ENCODE measurements at places on chromosomes 7 and 10.

DNA sequence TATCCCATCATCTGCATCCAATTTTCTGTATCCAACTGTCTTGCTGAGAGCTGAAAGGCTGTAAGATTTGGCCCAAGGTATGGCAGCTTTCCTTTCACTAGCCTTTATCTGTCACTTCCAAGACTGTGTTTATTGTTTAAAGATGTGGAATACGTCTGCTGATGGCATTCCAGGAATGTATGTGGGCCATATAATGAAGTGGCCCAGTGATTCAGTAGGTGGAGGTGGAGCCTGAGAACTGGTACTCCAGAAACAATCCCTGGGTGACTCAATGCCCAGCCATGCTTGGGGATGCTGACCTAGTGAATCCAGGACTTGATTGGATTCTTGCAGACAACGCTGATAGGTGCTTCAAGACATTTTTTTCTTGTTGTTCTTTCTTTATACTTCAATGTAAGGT, 13.5 kb downstream of the NEUROD6 start:
- DNase-seq: no peak

GRCh38 chr10:4067531-4067930, 282.5 kb upstream of the KLF6 start:
- DNase-seq: no peak

GRCh38 chr10:3310016-3310784, 137.6 kb upstream of the PITRM1 start:
- no peak for DNase-seq

DNA sequence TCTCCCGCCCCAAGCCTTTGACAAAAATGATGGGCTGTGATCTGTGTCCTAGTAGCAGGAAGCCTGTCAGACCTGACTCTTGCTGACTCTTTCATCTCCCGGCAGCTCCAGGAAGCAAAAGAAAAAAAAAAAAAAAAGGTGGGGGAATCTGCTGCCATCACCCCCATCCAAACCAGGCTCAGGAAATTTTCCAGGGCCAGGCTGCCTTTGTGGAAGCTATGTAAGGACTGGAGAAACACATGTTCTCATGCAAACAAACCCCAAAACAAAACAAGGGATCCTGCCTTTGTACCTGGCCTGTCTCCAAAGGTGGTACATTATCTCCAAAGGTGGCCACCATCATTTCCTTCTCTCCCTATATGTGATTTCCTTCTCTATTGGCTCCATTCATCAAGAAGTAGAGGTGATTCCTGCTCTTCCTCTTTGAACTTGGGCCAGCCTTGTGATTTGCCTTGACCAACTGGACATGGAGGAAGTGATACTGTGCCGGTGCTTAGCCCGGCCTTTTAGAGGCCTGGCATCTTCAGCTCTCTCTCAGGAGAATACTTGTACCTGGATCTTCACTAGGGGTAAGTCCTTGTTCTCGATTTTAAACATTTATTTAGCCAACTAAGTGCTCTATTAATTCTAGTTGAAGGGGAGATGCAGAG, 192.2 kb upstream of the SVIL start:
- no peak for DNase-seq

DNA sequence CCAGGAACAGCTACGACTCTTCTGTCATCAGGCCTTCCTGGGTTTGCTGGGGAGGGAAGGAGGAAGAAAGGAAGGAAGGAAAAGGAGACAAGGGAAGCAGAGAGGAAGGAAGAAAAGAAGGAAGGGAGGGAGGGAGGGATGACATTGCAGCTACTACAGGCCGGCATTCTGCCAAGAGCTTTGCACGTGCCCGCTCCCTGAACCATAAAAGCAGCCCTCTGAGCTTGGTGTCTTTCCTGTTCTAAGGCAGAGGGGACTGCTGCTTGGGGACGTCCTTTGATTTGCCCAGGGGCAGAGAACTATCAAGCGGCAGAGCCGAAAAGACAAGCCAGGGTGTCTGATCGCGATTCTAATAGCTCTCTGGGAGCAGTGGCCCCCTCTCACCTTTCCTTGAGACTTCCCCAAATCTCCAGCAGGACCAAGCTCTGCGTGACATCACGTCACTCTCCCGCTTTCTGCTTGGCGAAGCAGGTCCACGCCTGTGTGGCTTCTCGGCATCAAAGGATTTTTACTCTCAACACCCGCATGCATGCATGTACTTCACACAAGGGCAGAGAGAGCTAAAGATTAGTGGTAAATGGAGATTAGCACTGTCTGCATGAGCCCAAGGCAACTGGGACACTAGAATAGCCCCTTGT, 167.8 kb upstream of the AUTS2 start:
- DNase-seq: no peak

DNA sequence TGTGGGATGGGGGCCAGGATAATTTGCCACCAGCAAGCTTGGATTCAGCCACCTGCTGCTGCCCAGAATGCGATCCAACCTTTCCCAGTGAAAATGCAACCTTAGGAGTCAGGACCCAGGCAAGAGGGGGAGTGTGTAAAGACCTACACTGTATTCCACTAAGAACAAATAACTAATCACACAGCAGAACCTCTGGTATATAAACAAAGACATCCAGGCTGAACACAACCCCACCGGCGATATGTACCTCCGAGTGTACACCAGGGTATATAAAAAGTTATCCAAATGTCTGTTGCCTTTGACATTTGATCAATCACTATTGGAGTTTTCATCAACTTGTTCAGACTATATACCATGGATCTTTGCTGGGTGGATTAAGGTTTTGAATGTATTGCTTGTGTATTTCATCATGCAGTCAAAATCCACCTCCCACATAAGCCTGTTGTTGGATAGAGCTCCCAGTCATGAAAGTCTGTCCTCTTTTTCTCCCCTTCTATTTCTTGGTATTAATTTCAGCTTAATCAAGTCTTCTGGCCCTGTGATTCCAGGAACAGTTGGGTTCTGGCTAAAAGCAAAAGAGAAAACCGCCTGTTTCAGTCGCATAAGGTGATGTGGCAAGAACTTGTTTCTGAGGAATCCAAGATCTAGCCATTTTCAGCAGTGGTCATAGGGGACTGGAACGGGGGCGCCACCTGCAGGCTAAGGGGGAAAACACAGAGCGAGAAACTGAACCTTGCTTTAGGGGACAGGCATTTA, 290.7 kb downstream of the CCDC3 start:
- peak; percentile 63 for DNase-seq

- no peak for DNase-seq
Measured at GRCh38 chr10:14362104-14362503, 31.4 kb upstream of the FRMD4A start.

DNA sequence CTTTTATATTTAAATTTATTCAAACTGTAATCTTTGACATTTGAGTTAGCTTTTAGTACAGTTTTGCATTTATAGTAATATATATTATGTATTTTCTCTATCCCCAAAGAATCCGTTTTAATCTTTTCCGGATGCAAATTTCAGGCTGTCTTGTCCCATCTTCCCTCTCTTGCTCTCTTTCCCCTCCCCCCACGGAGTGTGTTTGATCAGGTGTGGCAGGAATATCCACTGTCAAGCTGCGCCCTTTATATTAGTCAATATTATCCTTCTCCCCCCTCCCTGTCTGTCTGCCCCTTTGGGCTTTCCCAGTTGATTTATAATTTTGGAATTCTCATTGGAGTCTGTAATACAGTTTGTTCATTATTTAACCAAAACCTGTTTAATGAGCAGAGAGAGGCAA, 19.0 kb downstream of the GBF1 start:
- DNase-seq: no peak

GRCh38 chr7:157233677-157234076, 95.0 kb downstream of the UBE3C start:
- DNase-seq: no peak

DNA sequence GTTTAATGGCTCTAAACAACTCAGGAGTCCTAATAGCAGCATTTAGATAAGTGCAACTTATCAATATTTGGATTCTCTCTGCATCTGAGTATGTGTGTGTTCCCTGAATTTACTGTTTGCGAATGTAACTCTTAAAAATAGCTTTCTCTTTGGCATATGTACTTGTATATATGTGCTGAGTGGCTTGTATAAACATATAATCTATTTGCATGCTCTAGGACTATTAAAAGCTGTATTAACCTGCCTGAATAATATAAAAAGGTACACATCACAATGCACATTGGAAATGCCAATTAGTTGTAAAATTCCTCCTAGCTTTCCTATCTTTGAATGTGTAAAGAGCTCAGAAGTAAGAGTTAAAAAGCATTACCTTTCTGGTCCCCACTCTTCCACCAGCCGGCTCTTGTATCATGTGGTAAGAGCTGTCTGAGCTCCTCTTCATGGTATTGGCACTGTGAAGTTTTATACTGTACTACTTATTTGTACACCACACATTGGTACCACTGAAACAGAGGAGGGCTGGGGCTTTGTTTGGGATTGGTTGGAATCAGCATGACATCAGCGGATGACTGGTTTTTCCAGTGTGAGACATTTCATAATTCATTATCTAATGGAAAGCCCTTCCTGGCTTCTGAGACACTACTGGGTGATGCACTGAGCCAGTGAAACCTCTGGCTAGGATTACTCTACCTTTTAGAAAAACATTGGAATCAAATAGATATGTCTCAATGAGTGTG, at the start of gene INHBA:
Gene INHBA (minus strand): TSS at position 456 of the 737 bp plus-strand sequence. CDS start 2,716 bp downstream, outside the sequence.
- DNase-seq: no peak

DNA sequence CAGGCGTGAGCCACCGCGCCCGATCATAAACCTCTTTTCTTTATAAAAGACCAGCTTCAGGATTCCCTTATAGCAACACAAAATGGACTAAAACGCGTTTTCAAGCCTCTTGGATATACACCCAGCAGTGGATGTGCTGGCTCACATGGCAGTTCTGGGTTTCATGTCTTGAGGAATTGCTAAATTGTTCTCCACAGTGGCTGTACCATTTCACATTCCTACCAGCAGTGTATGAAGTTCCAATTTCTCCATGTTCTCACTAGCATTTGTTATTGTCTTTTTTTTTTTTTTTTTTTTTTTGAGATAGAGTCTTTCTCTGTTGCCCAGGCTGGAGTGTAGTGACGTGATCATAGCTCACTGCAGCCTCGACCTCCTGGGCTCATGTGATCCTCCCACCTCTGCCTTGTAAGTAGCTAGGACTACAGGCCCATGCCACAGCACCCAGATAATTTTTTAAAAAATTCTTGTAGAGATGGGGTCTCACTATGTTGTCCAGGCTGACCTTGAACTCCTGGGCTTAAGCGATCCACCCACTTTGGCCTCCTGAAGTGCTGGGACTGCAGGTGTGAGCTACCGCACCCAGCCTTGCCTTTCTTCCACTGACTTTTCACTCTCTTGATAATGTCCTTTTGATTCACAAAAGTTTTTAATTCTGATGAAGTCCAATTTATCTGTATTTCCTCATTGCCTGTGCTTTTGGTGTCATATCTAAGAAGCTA, 17.4 kb downstream of the TECPR1 start:
- no peak for DNase-seq

DNA sequence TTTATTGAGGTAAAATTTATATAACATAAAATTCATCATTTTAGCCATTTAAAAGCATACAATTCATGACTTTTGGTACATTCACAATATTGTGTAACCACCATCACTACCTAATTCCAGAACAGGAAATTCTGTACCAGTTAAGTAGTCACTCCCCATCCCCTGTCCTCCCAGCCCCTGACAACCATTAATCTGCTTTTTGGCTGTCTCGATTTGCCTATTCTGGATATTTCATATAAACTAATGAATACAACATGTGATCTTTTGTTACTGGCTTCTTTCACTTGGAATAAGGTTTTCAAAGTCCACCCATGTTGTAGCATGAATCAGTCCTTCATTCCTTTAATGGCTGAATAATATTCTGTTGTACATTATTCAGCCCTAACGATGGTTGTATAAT, 115.6 kb upstream of the KLF14 start:
- no peak for DNase-seq

GRCh38 chr7:91266067-91266688, 1.9 kb downstream of the FZD1 start:
- no peak for DNase-seq

- no peak for DNase-seq
Measured at GRCh38 chr10:32972929-32973328, 14.9 kb upstream of the ITGB1 start.

DNA sequence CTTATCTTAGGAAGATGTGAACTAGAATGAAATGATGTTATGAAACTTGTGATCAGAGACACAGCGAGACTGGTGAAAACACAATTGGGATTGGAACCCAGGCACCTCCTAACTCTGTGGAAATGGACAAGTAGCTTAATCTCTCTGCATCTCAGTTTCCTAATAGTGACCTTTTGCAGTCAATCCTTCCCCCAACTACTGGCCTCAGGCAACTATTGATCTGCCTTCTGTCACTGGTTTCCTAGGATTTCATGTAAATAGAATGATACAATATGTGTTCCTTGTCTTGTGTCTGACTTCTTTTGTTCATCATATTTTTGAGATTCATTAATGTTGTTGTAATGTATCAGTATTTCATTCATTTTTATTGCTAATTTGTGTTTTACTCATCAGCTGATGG, 341.7 kb downstream of the REEP3 start:
- no peak for DNase-seq

- DNase-seq: no peak
Measured at GRCh38 chr7:29360633-29361625, 166.4 kb downstream of the CHN2 start.

GRCh38 chr10:68239596-68240150, 7.8 kb upstream of the ATOH7 start:
- no peak for DNase-seq

DNA sequence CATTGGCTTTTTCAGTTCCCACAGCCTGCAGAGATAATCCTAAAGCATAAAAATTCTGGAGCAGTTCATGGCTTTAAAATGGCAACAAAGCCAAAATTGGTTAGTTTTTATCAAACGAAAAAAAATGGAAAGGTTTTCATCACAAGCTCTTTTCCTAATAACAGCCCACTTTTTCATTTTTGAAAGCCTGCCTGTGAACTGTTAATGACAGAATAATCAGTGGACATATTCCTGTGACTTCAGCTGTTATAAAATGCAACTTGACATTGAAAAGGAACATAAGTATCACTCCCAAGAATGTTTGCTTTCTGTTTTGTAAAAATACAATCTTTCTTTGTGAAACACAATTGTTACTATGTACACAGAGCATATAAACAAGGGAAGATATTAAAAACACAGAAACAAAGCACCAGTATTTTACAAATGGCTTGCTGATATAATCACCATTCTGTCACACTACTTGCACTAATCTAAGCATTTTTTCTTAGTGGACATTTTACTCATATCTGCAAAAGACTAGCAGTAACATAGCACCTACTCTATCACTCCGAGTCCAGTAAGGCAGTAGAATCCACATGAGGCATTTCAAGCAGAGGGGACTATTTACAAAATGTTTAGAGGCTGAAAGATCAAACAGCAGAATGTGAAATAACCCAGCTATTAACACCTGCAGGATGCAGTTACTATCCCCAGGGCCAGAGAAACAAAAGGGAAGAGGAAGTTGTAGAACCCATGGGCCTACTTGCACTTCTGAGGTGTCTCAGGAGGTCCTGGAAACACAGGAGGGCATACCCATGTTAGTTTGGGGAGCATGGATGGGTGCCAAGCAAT, 26.4 kb downstream of the MACC1 start:
- DNase-seq: no peak

- no peak for DNase-seq
Measured at GRCh38 chr7:23938937-23939552, 229.0 kb downstream of the STK31 start.

DNA sequence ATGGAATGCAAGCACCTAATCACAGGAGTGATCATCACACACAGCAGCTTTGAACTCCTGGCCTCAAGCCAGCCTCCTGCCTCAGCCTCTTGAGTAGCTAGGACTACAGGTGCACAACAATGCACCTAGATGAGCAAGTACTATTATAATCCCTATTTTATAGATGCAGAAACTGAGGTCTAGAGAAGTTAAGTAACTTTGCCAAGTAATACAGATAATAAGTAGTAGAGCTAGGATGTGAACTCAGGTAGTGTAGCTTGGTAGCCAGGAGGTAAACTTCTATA, 33.7 kb downstream of the DNAJC12 start:
- DNase-seq: no peak

- DNase-seq: no peak
Measured at GRCh38 chr10:132514821-132515520, 22.6 kb upstream of the INPP5A start.

All from stimulated activated CD4-positive, alpha-beta T cell treated with anti-CD3 and anti-CD28 coated beads, Interleukin-1b, Interleukin-23, amount 100 ng/mL, for 24 hours (primary cell).